Ovary (tissue), 10 donors: ENCODE measurements at places on chromosomes 7 and 10. TPM values are rescaled to one million over a fixed set of nuclear protein-coding genes. Genes with fewer than 3 reads are reported as not detected.

- no peaks in the 10 kb centered on the region for H3K27me3 ChIP-seq
- H3K36me3 ChIP-seq, result no peaks in the 10 kb centered on the region
- H3K4me3 ChIP-seq, result no peak overlapping the region
- H3K27ac ChIP-seq, result no peak overlapping the region
These were observed 47.7 kb upstream of the MDFIC start for GRCh38 chr7:114874170-114874569.

GRCh38 chr10:71771204-71771603 is 2.1 kb downstream of the VSIR start:
- no peaks in the 10 kb centered on the region for H3K27me3 ChIP-seq
- peaks cover 40% of the 10 kb centered on the region for H3K4me1 ChIP-seq
- DNase-seq, result peak; percentile 35
- peak overlapping the region; percentile 84 for H3K4me3 ChIP-seq
- H3K36me3 ChIP-seq, result no peaks in the 10 kb centered on the region

- H3K27me3 ChIP-seq, result no peaks in the 10 kb centered on the region
- no peak overlapping the region for H3K27ac ChIP-seq
- H3K36me3 ChIP-seq, result no peaks in the 10 kb centered on the region
- no peaks in the 10 kb centered on the region for H3K4me1 ChIP-seq
- DNase-seq, result no peak
- H3K4me3 ChIP-seq, result no peak overlapping the region
These were observed 85.8 kb downstream of the HIF1AN start for GRCh38 chr10:100621360-100622205.

DNA sequence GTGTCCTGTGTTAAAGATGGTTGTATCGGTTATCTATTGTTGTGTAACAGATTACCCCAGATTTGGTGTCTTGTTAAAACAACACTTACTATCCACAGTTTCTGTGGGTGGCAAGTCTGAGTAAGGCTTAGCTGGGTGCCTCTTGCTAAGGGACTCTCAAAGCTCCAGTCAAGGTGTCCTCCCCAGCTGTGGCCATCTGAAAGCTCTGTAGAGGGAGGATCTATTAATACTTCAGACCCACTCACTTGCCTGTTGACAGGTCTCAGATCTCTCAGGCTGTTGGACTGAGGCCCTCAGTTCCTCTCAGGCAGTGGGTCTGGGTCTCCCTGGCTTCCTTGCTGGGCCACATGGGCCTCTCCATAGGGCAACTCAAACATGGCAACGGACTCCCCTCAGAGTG is 19.6 kb downstream of the ARID5B start:
- no peaks in the 10 kb centered on the region for H3K36me3 ChIP-seq
- H3K27me3 ChIP-seq, result no peaks in the 10 kb centered on the region
- no peak overlapping the region for H3K27ac ChIP-seq
- no peak overlapping the region for H3K4me3 ChIP-seq
- H3K4me1 ChIP-seq, result no peaks in the 10 kb centered on the region

GRCh38 chr10:60299961-60300883 is 89.5 kb downstream of the ANK3 start:
- H3K4me3 ChIP-seq, result no peak overlapping the region
- no peaks in the 10 kb centered on the region for H3K27me3 ChIP-seq
- DNase-seq, result no peak
- H3K27ac ChIP-seq, result no peak overlapping the region
- no peaks in the 10 kb centered on the region for H3K4me1 ChIP-seq
- no peaks in the 10 kb centered on the region for H3K36me3 ChIP-seq

DNA sequence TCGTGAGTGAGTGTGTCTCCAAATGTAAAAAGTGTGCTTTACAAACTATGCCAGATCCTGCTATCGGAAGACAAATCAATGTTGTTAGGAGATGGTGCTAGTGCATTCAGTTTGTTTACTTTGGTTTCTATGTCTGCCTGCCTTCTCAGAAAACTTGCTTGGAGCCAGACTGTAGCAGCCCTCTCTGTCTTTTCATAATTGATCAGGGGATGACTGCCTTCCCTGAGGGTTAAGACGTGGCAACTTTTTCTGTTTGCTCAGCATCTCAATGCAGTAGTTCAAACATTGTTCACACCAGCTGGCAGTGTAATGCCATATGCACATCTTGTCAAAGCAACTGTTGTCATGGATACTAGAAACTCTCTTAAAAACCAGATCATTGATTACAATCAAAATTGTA is 118.5 kb downstream of the FOXP2 start:
- H3K27me3 ChIP-seq, result no peaks in the 10 kb centered on the region
- H3K4me1 ChIP-seq, result no peaks in the 10 kb centered on the region
- H3K27ac ChIP-seq, result no peak overlapping the region
- no peaks in the 10 kb centered on the region for H3K36me3 ChIP-seq
- DNase-seq, result no peak

DNA sequence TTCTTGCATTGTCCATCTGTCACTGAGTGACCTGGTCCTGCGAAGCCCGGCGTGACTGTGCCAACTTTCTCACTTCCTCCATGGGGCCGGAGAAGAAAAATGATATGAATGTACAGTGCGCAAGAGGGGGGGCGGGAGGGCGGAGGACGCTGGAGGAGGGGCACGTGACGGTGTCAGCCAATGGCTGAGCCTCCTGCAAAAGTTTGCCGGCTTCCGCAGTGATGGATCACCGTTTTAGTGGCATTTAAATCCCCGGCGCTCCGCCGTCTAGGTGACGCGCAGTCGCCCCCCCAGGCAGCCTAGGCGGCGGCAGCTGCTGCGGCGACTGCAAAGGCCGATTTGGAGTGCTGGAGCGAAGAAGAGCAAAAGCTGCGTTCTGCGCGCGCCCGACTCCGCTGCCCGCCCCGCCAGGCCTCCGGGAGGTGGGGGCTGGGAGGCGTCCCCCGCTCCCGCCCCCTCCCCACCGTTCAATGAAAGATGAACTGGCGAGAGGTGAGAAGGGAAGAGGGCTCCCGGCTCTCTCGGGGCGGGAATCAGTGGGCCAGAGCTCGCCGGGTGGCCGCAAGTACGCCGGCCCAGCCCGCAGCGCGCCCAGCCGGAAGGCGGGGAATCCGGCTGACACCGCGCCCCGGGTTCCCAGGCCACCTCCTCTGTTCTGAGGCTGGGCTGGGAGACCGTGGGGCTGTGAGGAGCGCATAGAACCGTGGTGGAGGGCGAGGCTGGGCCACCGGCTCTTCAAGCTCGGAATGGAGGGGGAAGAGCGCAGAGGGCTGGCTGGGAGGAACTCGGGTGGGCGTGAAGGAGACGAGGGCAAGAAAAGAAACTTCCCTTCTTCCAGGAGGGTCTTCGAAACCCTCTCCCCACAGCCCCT is at the start of gene HOXA1:
TSS of gene HOXA1 (minus strand) at position 104 of the 871 bp plus-strand sequence. CDS start at position 16, 88 bp downstream.
- DNase-seq, result peak; percentile 52
- peak within 1 kb of the TSS; percentile 65 for H3K27ac ChIP-seq
- H3K27me3 ChIP-seq, result no peaks in the 10 kb centered on the region
- H3K4me1 ChIP-seq, result peaks cover 4% of the 10 kb centered on the region
- H3K36me3 ChIP-seq, result no peaks in the 10 kb centered on the region
- H3K4me3 ChIP-seq, result peak within 1 kb of the TSS; percentile 87

DNA sequence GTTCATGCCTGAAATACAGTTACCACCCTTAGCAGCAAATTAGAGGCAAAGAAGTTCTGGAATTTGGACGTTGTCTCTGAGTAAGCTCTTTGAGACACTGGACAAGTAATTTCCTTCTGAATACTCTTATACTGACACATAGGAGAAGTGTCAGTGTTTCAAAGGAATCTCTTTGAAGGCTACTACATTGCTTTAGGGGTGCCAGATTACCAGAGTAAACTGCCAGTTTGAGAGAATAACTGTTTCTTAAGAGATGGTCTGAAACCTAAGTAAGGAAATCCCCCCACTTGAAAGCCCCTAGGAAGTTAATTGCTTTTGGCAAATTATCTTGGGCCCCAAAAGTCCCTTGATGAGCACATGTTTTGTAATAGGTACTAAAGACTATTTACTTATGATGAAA is 3.4 kb downstream of the FAS start:
- no peaks in the 10 kb centered on the region for H3K36me3 ChIP-seq
- no peaks in the 10 kb centered on the region for H3K27me3 ChIP-seq
- H3K27ac ChIP-seq, result no peak overlapping the region
- no peak for DNase-seq
- peak overlapping the region; percentile 88 for H3K4me3 ChIP-seq

DNA sequence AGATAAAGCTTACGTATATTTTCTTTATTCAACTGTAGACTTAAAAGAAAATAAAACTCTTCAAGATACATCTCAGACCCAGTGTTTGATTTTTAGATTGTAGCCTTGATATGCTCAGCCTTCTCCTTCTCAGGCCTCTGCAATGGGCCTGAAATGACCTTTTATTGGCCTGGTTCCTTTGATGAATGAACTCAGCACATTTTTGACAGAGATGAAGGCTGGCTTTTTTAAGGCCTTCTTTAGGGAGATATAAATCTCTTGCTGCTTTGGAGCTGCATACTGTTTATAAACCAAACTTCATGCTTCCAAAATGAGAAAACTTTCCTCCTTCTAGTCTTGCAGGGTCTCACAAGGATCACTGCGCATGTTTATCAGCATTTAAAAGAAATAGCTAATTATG is 1049.8 kb downstream of the LRMDA start:
- H3K27ac ChIP-seq, result no peak overlapping the region
- no peak for DNase-seq
- no peaks in the 10 kb centered on the region for H3K36me3 ChIP-seq
- no peaks in the 10 kb centered on the region for H3K4me1 ChIP-seq
- no peaks in the 10 kb centered on the region for H3K27me3 ChIP-seq

DNA sequence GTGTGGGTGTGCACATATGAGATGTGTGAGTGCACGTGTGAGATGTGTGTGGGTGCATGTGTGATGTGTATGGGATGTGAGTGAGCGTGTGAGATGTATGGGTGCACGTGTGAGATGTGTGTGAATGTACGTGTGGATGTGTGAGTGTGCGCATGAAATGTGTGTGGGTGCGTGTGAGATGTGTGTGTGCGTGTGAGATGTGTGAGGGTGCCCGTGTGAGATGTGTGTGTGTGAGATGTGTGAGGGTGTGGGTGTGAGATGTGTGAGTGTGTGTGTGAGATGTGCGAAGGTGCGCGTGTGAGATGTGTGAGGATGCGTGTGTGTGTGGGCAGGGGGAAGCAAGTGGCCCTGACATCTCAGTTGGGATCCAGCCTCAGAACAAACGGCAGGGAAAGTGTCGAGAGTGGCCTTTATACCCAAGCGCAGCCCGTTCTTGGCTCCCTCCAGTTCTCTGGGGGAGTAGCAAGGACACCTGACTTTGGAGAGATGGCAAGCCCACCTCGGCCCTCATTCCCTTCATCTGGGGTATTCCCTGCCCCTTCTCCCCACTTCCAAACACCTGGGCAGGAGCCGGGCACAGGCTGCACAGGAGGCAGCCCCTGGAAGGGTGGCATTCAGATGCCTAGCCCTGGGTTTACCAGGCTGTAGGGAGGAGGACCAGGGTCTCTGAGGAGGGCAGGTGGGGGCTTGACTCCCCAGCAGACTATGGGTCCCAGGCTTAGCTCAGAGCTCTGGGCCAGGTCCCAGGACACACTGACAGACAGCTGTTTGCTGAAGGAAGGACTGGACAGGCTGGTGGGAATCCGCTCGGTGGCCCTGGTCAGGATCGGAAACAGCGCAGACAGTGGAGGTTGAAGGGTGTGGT is 31.6 kb downstream of the PPIF start:
- no peaks in the 10 kb centered on the region for H3K36me3 ChIP-seq
- no peaks in the 10 kb centered on the region for H3K27me3 ChIP-seq
- H3K4me3 ChIP-seq, result no peak overlapping the region

DNA sequence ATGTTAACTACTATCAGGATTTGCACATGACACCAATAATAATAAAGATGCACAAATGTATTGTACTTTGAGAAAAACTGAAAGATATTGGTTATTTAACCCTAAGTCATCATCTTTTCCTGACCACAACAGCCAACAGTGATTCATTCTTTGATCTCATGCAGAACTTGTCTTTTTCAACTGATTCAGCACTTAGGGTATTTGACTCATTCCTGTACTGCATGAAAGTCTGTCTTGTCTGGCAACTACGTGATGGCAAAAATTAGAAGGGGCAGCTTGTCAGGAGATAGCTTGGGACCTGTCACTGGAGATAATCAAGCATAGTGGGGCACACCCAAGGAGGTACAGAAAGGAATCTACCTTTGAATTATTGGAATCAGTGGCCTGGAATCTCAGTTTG is 77.8 kb upstream of the LRRC17 start:
- no peak overlapping the region for H3K4me3 ChIP-seq
- DNase-seq, result no peak
- no peak overlapping the region for H3K27ac ChIP-seq
- H3K4me1 ChIP-seq, result peaks cover 6% of the 10 kb centered on the region
- no peaks in the 10 kb centered on the region for H3K27me3 ChIP-seq

GRCh38 chr10:116311016-116311415 is 13.2 kb upstream of the CCDC172 start:
- no peak for DNase-seq
- no peaks in the 10 kb centered on the region for H3K27me3 ChIP-seq
- H3K4me3 ChIP-seq, result no peak overlapping the region
- H3K36me3 ChIP-seq, result no peaks in the 10 kb centered on the region
- no peaks in the 10 kb centered on the region for H3K4me1 ChIP-seq

GRCh38 chr7:19677180-19677579 is 31.7 kb downstream of the POLR1F start:
- H3K4me1 ChIP-seq, result no peaks in the 10 kb centered on the region
- no peak overlapping the region for H3K27ac ChIP-seq
- no peak overlapping the region for H3K4me3 ChIP-seq
- H3K36me3 ChIP-seq, result no peaks in the 10 kb centered on the region

DNA sequence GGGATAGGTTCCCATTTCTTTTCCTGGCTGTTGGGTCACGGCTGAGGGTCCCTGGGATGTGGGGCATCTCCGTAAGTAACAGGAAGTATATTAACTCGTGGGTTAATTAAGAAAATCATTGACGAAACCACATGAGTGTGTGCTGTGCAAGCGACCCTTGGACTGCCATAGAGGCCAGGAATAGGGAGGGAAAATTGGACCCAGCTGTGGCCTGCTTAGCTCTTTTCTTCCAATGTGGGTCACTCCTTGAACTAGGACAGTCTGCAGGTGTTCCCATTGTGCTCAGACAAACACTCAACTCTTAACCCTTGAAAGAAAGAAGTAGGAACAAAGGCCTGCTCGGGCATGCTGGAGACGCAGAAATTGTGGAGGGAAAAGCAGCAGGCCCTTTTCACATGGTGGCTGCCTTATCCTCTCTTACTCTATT is 25.6 kb upstream of the PLEKHA1 start:
- DNase-seq, result no peak
- H3K4me1 ChIP-seq, result no peaks in the 10 kb centered on the region
- H3K36me3 ChIP-seq, result no peaks in the 10 kb centered on the region
- H3K27me3 ChIP-seq, result no peaks in the 10 kb centered on the region

DNA sequence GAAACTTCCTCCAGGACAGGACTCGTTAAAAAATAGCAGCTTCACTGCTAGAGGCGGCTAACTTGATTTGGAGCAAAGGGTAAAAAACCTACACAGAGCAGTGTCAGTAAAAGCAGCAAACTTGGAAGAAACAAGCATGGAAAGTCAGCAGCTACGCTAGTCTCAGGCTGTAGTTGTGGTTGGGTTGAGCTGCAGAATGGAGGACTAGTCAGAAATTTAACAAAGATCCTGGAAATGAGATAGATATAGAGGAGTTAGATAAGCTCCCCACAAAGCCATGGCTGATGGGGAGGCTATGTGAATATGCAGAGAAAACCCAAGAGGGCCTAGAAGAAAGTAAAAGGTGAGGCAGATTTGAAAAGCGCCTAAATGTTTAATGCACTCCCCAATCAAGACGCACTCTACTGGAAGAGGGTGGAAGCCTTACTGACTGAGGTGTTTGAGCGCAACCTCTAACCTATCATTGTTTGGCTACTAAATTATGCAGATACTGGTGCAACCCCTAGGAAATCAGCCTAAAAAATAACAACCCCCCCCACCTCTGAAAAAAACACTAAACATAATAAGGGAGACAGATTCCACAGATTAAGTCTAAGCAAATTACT is 99.7 kb upstream of the TMEM168 start:
- no peaks in the 10 kb centered on the region for H3K4me1 ChIP-seq
- no peak for DNase-seq
- H3K4me3 ChIP-seq, result no peak overlapping the region
- H3K27me3 ChIP-seq, result no peaks in the 10 kb centered on the region

Gene EVX1
- total RNA-seq, result not detected

Gene GBX1
- total RNA-seq, result not detected

Gene COL13A1
- total RNA-seq, result 0.76 TPM

Gene DPP6
- total RNA-seq, result 2.7 TPM

Gene OPN1SW
- not detected for total RNA-seq
